ENCODE measurements at places on chromosomes 13 and 19. TPM values are rescaled to one million over a fixed set of nuclear protein-coding genes. Genes with fewer than 3 reads are reported as not detected.

GRCh38 chr13:112795277-112795676, 105.4 kb downstream of the ATP11A start:
- no peaks in the 10 kb centered on the region for H3K27me3 ChIP-seq
- no peak overlapping the region for H3K4me3 ChIP-seq
- DNase-seq, result no peak
- no peak overlapping the region for H3K27ac ChIP-seq
- H3K36me3 ChIP-seq, result no peaks in the 10 kb centered on the region

- H3K4me3 ChIP-seq, result no peak overlapping the region
- no peaks in the 10 kb centered on the region for H3K27me3 ChIP-seq
- H3K36me3 ChIP-seq, result no peaks in the 10 kb centered on the region
- H3K4me1 ChIP-seq, result no peaks in the 10 kb centered on the region
- DNase-seq, result no peak
These were observed 463.0 kb downstream of the IRS2 start for GRCh38 chr13:109323338-109323737.

- no peak overlapping the region for H3K4me3 ChIP-seq
- DNase-seq, result no peak
- H3K27ac ChIP-seq, result no peak overlapping the region
These were observed 2.5 kb upstream of the GRWD1 start for GRCh38 chr19:48443256-48443655.

Gene CSNK1G2
- 26.8 TPM for total RNA-seq

GRCh38 chr19:4369109-4369887, 25.9 kb downstream of the MPND start:
- peak overlapping the region; percentile 61 for H3K27ac ChIP-seq
- DNase-seq, result no peak
- no peaks in the 10 kb centered on the region for H3K4me1 ChIP-seq
- H3K36me3 ChIP-seq, result peaks cover 11% of the 10 kb centered on the region

Gene RDH13
- 8.1 TPM for total RNA-seq

DNA sequence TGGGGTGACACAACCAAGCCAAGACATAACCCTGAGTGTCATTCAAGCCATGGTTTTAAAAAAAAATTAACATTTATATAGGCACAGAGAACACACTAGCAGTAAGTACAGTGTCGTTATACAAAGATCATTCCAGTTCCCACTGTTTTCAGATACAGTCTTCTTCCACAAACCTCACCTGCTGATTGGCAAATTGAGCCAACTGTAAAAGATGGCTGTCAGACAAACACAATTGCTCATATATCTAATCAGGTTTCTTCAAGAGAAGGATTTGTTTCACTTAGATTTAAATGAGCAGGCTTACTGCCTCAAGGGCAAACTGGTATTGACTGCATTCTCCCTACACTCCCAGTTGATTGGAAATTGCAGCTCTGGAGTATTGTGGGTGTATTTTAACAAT, 308.9 kb downstream of the RBM26 start:
- no peaks in the 10 kb centered on the region for H3K27me3 ChIP-seq
- no peak for DNase-seq
- H3K4me1 ChIP-seq, result no peaks in the 10 kb centered on the region

GRCh38 chr19:2042485-2043250, 8.4 kb downstream of the MKNK2 start:
- peaks cover 50% of the 10 kb centered on the region for H3K36me3 ChIP-seq
- H3K27me3 ChIP-seq, result no peaks in the 10 kb centered on the region
- peak overlapping the region; percentile 23 for H3K4me3 ChIP-seq

GRCh38 chr13:41639955-41640780, 182.8 kb downstream of the RGCC start:
- peak overlapping the region; percentile 42 for H3K27ac ChIP-seq
- H3K27me3 ChIP-seq, result no peaks in the 10 kb centered on the region
- H3K4me3 ChIP-seq, result no peak overlapping the region
- DNase-seq, result peak; percentile 77

Gene TSSK6
- 1.2 TPM for total RNA-seq

DNA sequence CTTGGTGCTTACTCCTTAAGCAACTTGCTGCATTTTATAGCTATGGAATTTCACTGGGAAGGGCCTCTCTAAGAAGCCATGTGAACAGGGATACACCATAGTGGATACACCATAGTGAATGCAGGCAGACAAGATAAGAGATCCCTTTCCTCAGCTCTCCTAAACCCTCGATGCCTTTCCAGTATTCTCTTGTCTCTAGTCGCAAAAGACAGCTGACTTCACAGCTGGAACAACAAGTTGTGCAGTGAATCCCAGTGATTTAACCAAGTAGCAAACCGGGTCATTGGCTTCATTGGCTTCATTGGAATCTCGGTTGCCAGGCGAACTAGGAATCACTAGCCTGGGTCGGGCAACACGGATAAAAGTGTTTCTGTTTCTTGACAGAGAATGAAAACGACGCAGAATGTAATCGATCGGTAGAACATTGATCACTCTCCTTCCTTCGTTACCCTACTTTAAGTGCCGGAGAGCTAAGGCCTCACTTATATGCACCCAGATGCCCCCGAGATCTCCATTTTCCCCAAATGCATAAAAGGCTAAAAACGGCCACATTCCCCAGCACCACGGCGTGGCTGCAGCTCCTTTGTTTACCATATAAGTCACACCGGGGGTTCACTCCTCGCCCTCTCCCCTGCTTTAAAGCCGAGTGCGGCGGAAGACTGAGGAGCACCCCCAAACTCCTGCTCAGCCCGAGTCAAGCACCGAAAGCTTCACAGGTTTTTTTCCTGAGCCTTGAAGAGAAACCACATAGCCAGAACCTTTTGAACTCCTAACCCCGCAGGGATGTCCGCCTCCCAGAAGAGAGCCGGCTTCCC, 674 bp downstream of the TRPC4 start:
- no peak for DNase-seq
- H3K36me3 ChIP-seq, result no peaks in the 10 kb centered on the region
- no peaks in the 10 kb centered on the region for H3K27me3 ChIP-seq
- H3K4me1 ChIP-seq, result no peaks in the 10 kb centered on the region

- H3K36me3 ChIP-seq, result no peaks in the 10 kb centered on the region
- H3K4me1 ChIP-seq, result peaks cover 19% of the 10 kb centered on the region
- no peak overlapping the region for H3K4me3 ChIP-seq
- H3K27ac ChIP-seq, result no peak overlapping the region
These were observed 9.4 kb downstream of the URAD start for GRCh38 chr13:27979001-27979643.

DNA sequence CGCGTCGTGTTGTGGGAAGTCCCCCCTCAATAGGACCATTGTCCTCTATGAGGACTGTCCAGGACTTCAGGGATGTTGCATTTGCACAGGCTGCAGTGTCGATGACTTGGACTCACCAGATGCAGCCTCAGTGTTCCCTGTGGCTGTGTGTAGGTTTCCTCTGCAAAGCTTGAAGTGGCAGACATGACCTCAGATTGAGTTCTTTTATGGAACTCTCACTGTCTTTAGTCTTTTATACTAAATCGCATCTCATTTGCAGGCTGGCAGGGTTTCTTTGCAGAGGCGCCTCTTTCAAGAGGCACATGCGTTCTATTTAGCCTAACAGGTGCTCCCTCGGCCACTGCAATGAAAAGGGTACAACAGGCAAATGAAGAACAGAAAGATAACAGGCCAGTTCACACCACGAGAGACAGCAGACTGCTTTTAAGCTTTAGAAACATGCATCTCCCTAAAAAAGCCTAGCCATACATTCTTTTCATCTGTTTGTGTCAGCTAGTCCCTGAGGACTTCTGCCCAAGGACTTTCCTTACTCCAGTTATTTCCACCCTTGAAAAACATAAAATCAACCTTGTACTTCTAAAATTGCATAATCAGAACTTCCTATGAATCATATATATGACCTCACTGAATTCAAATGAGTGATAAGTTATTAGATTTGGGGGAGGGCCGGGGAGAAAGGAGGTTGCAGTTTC, 118.4 kb downstream of the RAB20 start:
- no peaks in the 10 kb centered on the region for H3K27me3 ChIP-seq
- peak overlapping the region; percentile 82 for H3K27ac ChIP-seq
- H3K4me1 ChIP-seq, result peaks cover 56% of the 10 kb centered on the region
- H3K4me3 ChIP-seq, result no peak overlapping the region
- no peak for DNase-seq

GRCh38 chr19:3167533-3168272, 10.9 kb upstream of the S1PR4 start:
- H3K27ac ChIP-seq, result no peak overlapping the region
- DNase-seq, result no peak
- H3K4me3 ChIP-seq, result no peak overlapping the region
- peaks cover 4% of the 10 kb centered on the region for H3K4me1 ChIP-seq
- H3K36me3 ChIP-seq, result no peaks in the 10 kb centered on the region

GRCh38 chr13:48252176-48252575, 19.2 kb downstream of the ITM2B start:
- DNase-seq, result no peak
- peaks cover 32% of the 10 kb centered on the region for H3K4me1 ChIP-seq
- no peaks in the 10 kb centered on the region for H3K27me3 ChIP-seq
- no peak overlapping the region for H3K27ac ChIP-seq
- no peak overlapping the region for H3K4me3 ChIP-seq

DNA sequence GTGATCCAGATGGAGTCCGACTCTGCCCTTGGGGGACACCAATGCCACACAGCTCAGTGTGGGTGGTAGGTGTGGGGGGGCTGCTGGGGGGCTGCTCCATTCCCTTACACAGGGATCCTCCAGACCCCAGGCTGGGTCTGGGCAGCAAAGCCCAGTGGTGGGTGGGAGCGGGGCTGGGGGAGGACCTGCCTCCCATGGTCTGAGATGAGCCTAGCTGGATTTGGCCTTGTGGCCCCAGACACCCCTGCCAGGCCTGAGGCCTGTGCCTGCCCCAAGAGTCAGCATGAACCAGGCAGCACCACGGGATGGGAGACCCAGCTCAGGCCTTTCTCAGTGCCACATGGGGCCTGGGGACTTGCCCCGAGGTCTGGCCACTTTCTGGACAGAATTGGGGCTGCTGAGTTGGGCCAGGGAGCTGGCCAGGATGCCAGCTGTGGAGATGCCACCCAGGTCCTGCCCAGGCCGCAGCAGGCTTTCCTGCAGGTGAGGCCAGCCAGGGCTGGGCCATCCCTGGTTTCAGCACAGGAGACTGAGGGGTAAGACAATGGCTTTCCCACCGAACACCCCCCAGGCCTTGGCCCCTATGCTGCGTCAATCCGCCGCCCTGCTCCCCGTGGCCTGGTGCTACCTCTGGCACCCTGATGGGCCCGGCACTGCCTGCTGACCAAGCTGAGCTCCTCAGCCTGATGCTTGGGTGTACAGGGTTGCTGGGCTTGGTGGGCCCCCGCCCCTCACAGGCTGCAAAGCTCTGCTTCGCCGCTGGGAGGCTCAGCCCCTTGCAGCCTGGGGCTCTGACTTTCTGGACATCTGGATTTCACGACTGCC, 24.2 kb downstream of the CEBPG start:
- H3K36me3 ChIP-seq, result no peaks in the 10 kb centered on the region
- H3K27me3 ChIP-seq, result no peaks in the 10 kb centered on the region
- H3K4me3 ChIP-seq, result no peak overlapping the region
- H3K4me1 ChIP-seq, result peaks cover 38% of the 10 kb centered on the region
- DNase-seq, result peak; percentile 60
- no peak overlapping the region for H3K27ac ChIP-seq

- no peak overlapping the region for H3K4me3 ChIP-seq
- H3K27me3 ChIP-seq, result no peaks in the 10 kb centered on the region
- H3K36me3 ChIP-seq, result no peaks in the 10 kb centered on the region
- no peaks in the 10 kb centered on the region for H3K4me1 ChIP-seq
- DNase-seq, result no peak
- H3K27ac ChIP-seq, result no peak overlapping the region
These were observed 134.4 kb downstream of the DNAJC15 start for GRCh38 chr13:43157796-43158195.

DNA sequence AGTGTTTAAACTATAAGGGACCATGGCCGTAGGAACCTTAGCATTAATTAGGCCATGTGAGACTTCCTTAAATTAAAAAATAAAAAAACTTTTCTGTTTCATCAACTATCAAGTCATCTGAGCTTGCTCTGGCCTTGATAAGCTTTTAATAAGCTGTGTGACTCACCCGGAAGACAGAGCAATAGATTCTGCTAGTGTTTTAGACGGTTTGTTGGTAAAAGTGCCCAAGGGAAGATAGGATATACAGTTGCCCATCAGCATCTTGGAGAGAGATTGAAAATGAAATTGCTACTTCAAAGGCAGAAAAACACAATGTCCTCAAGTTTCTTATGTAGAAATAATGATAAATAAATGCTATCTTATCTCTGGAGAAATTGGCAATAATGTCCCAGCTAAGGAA, 31.2 kb upstream of the RCBTB2 start:
- no peaks in the 10 kb centered on the region for H3K4me1 ChIP-seq
- no peaks in the 10 kb centered on the region for H3K27me3 ChIP-seq
- DNase-seq, result no peak
- no peaks in the 10 kb centered on the region for H3K36me3 ChIP-seq
- no peak overlapping the region for H3K27ac ChIP-seq
- H3K4me3 ChIP-seq, result no peak overlapping the region

DNA sequence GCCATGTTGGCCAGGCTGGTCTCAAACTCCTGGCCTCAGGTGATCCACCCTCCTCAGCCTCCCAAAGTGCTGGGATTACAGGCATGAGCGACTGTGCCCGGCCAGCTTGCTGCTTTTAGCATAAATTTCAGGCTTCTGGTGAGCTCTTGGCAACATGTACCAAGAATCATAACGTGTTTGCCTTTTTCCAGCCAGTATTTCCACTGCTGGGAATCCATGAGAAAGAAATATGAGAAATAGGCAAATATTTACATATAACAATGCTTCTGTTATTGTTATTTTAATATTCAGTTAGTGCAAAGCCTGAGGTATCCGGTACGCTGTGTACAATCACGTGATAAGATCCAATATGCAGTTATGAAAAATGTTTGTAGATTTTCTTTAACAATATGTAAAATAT, 29.2 kb upstream of the CERS4 start:
- peak overlapping the region; percentile 33 for H3K27ac ChIP-seq
- H3K4me3 ChIP-seq, result no peak overlapping the region
- H3K36me3 ChIP-seq, result no peaks in the 10 kb centered on the region
- no peaks in the 10 kb centered on the region for H3K4me1 ChIP-seq

Gene FFAR1
- total RNA-seq, result not detected

GRCh38 chr13:98740131-98740530, 12.3 kb downstream of the SLC15A1 start:
- no peak overlapping the region for H3K27ac ChIP-seq
- H3K27me3 ChIP-seq, result no peaks in the 10 kb centered on the region
- DNase-seq, result no peak
- no peaks in the 10 kb centered on the region for H3K4me1 ChIP-seq
- H3K36me3 ChIP-seq, result no peaks in the 10 kb centered on the region

- H3K4me1 ChIP-seq, result no peaks in the 10 kb centered on the region
- no peak for DNase-seq
- H3K4me3 ChIP-seq, result no peak overlapping the region
- H3K27ac ChIP-seq, result no peak overlapping the region
- H3K27me3 ChIP-seq, result no peaks in the 10 kb centered on the region
- peaks cover 48% of the 10 kb centered on the region for H3K36me3 ChIP-seq
These were observed 14.4 kb downstream of the CDC16 start for GRCh38 chr13:114249077-114249476.

Gene TEX29
- not detected for total RNA-seq

All from sigmoid colon (tissue), 7 donors.